GM23248 (cell line): ENCODE measurements at places on chromosomes 5 and 9. TPM values are rescaled to one million over a fixed set of nuclear protein-coding genes. Genes with fewer than 3 reads are reported as not detected.
A peak's percentile ranks its signal among the peaks of the same experiment; 100 is the strongest.

DNA sequence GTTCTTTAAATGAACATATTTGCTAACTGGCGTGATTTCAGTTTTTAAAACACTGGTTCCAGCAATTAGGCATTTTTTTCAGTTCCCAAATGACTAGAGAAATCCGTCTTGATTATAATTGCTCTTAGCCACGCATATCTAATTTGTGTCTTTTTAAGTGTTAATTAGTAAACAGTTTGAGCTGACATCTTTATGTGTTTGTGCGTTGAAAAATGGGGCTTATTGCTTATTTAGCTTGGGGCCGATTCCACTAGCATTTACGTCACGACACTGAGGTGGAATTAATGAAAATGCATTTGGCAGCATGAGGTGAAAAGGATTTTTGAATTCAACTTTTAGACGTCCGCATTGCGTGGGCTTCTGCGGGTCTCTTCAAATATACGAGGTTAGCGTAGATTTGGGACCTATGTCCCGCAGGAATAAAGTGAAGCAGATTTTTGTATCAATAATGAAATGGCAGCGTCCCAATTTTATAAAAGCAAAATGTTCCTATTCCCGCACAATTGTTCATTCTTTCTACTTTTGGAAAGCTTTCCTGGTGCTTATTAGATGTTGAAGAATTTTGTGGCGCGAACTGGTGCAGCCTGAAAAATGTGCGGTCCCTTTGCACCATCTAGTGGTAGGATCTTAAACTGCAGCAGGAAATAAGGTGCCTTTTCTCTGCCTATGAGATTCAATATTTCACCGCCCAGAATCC lies 122.7 kb upstream of the LMX1B start:
- H3K4me1 ChIP-seq: no peaks in the 10 kb centered on the region
- no peak overlapping the region for H3K4me3 ChIP-seq
- H3K36me3 ChIP-seq: no peaks in the 10 kb centered on the region

DNA sequence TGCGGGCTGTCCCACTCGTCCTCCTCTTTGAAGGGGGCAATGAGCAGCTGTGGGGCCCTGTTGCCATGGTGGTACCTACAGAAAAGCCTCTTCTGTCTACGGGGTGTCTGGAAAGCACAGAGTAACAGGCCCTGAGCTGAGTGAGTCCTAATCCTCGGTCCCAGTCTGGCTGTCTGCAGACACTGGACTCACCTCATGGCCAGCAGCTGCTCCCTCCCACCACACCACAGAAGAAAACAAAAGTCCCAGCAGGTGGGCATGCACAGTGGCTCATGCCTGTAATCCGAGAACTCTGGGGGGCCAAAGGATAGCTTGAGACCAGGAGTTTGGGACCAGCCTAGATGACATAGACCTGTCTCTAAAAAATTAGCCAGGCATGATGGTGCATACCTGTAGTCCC lies 19.9 kb downstream of the P4HA2 start:
- no peak for DNase-seq
- peaks cover 16% of the 10 kb centered on the region for H3K4me1 ChIP-seq
- no peak overlapping the region for H3K4me3 ChIP-seq

DNA sequence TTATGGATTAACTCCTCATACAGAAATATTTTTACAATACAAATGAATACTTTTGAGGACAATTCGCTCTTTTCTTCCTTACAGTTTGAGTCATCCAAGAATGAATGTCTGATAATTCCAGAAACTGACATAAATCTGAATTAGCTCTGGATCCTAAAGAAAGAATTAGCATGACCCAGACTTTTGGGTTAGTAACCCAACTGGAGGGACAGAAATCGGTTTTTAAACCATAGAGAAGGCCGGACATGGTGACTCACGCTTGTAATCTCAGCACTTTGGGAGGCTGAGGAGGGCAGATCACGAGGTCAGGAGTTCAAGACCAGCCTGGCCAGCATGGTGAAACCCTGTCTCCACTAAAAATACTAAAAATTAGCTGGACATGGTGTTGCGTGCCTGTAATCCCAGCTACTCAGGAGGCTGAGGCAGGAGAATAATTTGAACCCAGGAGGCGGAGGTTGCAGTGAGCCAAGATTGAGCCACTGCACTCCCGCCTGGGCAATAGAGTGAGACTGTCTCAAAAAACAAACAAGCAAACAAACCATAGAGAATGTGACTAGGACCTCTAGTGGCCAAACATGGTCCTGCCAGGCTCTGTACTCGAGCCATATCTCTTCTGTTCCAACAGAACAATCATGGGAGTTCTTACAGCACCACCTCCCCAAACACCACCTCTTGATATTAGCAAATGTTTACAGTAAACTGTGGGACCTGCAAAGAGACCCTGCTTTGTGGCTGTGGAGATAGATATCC lies 44.8 kb downstream of the LURAP1L start:
- H3K4me1 ChIP-seq: peaks cover 73% of the 10 kb centered on the region
- H3K27ac ChIP-seq: peak overlapping the region; percentile 73
- no peak overlapping the region for H3K4me3 ChIP-seq
- H3K27me3 ChIP-seq: no peaks in the 10 kb centered on the region
- peaks cover 17% of the 10 kb centered on the region for H3K36me3 ChIP-seq

GRCh38 chr9:1198085-1198484 lies 147.9 kb downstream of the DMRT2 start:
- H3K36me3 ChIP-seq: no peaks in the 10 kb centered on the region
- H3K4me3 ChIP-seq: no peak overlapping the region
- no peaks in the 10 kb centered on the region for H3K27me3 ChIP-seq
- peak; percentile 80 for DNase-seq
- H3K4me1 ChIP-seq: peaks cover 6% of the 10 kb centered on the region

ZNF883 gene
- 6.2 and 6.6 TPM in 2 replicates for total RNA-seq

MYOT gene
- total RNA-seq: not detected in 2 replicates
